ENCODE measurements at places on chromosomes 5 and 9. TPM values are rescaled to one million over a fixed set of nuclear protein-coding genes. Genes with fewer than 3 reads are reported as not detected.

FAM221B gene
- total RNA-seq, result not detected

GRCh38 chr9:85248514-85249312 lies 493.0 kb downstream of the AGTPBP1 start:
- DNase-seq, result no peak

DNA sequence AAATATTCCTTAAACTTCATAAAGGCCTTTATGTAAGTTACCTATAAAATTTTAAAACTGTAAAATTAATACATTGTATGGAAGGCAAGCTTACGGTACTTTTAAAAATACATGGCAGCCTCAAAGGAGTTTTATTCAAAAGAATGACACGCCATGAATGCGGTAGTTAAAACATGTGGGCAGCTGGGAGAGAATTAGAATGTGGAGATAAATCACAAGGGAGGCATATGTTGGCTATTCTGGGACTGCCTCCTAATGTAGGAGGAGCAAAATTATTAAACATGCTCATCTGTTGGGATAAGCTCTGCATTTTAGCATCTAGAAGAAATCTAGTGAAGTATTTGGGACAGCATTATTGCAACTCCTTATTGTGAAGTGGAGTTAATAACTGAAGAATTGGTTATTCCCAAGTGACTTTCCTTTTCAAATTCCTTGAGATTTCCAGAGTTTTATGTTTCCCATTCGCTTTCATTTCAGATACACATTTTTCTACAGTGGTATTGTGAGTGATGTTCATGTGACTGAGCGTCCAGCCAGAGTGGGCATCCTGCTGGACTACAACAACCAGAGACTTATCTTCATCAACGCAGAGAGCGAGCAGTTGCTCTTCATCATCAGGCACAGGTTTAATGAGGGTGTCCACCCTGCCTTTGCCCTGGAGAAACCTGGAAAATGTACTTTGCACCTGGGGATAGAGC lies 109.4 kb downstream of the CMYA5 start:
- DNase-seq, result no peak

GRCh38 chr9:109894921-109895758 lies 115.1 kb downstream of the PALM2AKAP2 start:
- no peak for DNase-seq

OR1J2 gene
- total RNA-seq, result not detected

DNA sequence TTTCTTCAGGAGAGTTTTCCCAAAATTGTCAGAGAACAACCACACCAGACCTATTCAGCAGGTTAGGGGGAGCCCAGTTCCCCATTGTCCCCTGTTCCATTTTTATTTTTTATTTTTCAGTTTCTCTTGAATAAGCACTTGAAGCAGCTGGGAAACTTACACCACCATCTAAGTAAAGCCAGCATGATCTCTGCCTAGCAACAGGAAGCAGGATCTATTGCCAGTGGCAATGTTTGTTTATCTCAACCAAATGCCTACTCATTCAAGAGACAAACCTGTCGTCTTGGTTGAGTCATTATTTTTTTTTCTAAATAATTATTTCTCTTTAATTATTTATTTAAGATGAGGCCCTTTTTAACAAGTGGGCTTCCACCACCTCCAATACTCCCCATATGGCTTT lies 379.3 kb downstream of the PLK2 start:
- DNase-seq, result no peak

GRCh38 chr5:62720031-62720441 lies 141.4 kb downstream of the LRRC70 start:
- DNase-seq, result peak; percentile 24

DNA sequence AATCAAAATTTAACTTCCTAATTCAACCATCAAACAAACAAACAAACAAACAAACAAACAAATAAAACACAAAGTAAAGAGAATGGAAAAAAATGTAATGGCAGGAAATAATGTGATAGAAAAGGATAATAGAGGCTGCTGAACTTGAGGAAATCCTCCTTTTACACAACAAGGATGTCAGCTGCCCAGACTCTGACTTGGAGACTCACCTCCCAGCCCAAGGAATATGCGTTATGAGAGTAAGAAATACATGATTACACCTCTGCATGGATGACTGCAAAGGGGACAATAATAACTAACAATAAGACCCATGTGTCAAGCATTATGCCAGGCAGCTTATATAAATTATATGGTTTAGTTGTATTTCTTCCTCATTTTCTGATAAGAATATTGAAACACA lies 46.6 kb upstream of the JAK2 start:
- no peak for DNase-seq
